ENCODE measurements at places on chromosomes 4 and X.

- no peak for DNase-seq
Observed at GRCh38 chr4:150117094-150117493, 38.8 kb downstream of the DCLK2 start.

- DNase-seq: no peak
Observed at GRCh38 chr4:58456727-58457384, 1346.7 kb upstream of the IGFBP7 start.

- DNase-seq: no peak
Observed at GRCh38 chr4:154307451-154307850, 184.1 kb downstream of the DCHS2 start.

GRCh38 chrX:13120017-13120416 is 75.6 kb upstream of the FAM9C start:
- DNase-seq: no peak

- DNase-seq: no peak
Observed at GRCh38 chr4:172785613-172786012, 383.0 kb upstream of the GALNT7 start.

DNA sequence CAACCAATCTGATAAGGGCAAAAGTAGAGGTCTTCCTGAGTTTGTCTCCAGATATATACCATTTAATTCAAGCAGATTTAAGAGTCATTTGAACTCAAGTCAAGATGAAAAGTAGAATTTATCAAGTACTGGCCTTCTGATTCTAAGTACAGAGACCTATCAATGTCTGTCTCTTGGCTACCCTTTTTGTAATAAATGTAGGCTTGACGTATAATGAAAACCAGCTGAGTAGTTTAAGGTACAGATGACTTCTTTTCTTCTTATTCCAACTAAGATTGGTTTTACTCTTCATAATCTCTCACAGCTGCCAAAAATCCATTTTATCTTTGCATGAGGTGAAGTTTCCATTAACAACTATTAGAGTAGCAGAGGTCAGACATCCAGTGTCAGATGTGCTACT is 867.6 kb downstream of the FAT4 start:
- no peak for DNase-seq
